Activated T-cell treated with anti-CD3 and anti-CD28 coated beads, Interleukin-2, amount 50 U/mL, for 72 hours (primary cell): ENCODE measurements at places on chromosomes 4 and X. TPM values are rescaled to one million over a fixed set of nuclear protein-coding genes. Genes with fewer than 3 reads are reported as not detected.

- no peak for DNase-seq
Observed at GRCh38 chr4:83929550-83929949, 393.6 kb downstream of the GPAT3 start.

DNA sequence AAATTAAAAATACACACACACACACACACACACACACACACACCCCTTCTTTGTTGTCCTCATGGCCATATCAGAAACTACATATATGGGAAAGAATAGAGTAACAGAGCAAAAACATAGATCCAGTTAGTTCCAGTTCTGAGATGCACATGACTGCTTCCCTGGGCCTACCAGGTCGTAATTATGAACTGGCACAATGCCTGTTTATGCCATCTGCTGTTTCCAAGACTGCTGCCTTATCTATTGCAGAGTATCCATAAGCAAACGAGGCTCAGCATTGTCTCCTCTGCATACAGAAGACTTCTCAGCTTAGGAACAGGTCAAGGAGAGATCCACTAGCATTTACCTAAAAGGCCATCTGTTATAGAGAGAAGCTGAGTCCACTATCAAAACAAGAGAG lies 789.0 kb downstream of the TECRL start:
- DNase-seq, result no peak

DNA sequence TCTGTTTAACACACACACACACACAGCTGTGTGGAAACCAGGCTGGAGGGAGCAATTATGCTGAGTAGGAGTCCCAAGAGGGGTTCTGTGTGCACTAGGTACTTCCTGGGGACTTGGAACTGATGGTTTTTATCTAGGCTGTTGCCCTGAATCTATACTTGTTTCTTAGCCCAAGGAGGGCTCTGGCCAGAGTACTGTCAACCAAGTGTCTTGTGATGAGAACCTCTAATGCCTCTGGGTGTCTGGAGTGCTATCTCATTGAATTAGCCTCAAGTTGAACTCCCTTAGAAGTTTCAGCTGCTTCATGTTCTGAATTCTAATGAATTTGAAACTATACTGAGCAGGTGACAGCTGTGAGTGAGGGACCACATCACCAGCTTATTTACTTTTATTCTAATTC lies 16.6 kb downstream of the ARHGAP24 start:
- no peak for DNase-seq

DNA sequence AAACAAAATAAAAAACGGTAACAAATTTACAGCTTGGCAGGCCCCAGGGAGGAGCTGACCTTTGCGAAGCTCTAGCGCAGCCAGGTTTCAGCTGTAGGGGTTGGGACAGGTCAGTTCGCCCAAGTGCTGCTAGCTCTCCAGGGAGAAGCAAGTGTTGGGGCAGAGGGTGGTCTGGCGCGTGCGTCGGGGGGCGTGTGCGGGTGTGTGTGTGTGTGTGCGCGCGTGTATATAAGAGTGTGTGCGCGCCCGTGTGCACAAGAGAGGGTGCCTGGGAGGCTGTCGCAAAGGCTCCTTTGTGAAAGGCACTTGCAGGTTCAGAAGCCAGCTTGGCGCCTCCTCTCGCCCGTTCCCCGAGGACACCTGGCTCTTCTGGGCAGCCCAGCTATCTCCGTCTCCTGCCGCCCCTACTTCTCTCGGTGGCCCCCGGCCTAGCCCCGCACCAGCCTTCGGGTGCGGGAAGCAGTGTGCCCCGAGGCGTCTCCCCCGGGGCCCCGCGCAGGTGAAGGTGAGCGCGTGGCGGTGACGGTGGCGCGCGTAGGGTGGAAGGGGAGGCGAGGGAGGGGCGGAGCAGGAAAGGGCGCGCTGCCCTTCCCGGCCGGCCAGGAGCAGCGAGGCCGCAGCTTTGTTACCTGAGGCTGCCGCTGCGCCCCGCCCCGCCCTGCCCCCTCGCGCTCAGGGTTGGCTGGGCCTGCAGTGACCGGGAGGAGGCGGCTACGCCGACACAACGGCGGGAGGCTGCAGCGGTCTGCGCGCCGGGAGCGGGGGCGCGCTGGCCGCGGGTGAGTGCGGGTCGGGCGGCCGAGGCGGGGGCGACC lies at the start of gene FHDC1:
Gene FHDC1, plus strand, starts transcription at position 693 of the 815 bp plus-strand sequence. CDS start 6,735 bp downstream, outside the sequence.
- DNase-seq, result peak; percentile 29

UGT2B11 gene
- not detected for total RNA-seq
